Activated naive CD4-positive, alpha-beta T cell treated with anti-CD3 and anti-CD28 coated beads, Interleukin-2, amount 10 ng/mL, durations not matched to agents 7 days and 5 days (primary cell): ENCODE measurements at places on chromosomes 6 and 20.

DNA sequence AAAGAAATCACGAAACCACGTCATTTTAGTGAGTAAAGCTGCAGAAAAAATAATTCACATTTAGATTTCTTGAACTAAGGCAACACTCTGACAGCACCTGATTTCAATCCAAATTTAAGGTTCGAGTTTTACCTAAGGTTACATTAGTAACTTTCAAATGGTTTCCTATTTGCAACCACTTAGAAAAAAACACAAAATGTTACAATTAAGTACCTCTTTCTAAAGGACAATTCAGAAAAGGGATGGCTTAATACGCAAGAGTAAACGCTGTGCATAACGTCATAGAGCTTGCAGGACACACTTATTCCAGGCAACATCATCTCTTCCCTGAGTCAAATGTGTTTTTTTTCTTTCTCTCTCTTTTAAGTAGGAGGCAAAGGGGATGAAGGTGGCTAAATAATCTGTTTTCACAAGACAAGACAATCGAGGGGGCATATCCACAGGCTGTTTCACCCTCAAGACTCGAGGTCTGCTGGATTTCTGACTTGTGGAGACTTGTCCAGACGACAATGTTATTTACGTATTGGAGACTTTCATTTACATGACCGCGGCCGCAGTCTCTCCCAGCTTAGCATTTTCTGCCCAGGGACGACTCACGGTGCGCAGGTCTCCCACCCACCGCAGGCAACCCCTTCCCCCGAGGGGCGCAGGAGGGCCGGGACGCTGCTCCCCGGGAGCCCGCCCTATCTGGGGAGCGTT, 86.0 kb downstream of the SESN1 start:
- DNase-seq = peak; percentile 35

- no peak for DNase-seq
Measured at GRCh38 chr20:31949877-31950646, 1.8 kb downstream of the PDRG1 start.

- DNase-seq = no peak
Measured at GRCh38 chr6:151178373-151178772, 61.4 kb upstream of the AKAP12 start.

DNA sequence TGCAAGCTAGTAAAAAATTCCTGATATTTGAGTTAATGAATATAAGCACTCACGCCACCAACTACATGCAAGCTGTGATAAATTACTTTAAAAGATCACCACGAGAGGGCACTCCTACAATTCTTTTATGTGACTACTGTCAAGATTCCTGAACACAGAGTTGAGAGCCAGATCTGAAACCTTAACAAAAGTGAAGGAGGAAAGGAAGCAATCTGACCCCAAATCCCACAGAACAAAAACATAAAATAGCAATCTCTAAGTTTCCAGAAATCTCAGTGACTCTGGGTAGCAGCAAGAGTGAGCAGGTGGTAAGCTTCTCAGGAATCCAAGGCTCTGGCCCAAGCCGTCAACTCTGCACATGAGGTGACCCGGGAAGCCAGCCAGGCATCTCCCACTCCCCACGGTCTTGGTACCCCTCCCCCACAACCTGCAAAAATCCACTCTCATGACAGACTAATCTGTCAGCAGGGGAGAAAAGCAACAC, 55.1 kb downstream of the STAU1 start:
- no peak for DNase-seq

DNA sequence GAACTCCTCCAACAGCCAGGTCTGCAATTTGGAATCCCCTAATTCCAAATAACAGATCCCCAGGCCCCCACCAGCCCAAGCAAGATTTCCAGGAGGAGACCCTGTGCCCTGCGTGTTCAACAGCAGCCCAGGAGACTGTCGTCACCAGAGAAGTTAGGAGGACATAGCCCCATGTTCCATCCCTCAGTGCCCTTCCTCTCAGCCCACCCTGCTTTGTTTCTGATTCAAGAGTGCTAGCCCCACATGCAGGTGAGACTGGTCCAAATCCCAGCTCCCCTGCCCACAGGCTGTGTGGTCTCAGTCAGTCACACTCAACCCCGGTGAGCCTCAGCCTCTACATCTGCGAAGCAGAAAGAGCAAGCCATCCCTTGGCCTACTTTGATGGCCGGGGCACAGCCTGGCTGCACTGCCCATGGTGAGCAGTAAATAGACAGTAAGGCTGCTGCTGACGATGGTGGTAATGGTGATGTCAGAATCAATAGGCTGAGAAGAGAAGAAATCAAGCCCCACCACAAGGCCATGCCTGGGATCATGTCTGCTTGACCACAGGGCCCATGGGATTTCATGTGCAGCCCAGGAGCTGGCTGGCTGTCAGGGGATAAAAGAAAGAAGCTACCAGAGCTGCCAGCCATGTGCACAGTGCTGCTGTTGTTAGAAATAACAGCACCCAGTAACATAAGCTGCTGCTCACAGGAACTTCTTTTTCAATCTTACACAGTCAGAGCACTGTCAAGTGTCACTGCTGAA, 51.5 kb upstream of the NXT1 start:
- no peak for DNase-seq

GRCh38 chr6:41040101-41040939, 1.3 kb upstream of the UNC5CL start:
- no peak for DNase-seq

DNA sequence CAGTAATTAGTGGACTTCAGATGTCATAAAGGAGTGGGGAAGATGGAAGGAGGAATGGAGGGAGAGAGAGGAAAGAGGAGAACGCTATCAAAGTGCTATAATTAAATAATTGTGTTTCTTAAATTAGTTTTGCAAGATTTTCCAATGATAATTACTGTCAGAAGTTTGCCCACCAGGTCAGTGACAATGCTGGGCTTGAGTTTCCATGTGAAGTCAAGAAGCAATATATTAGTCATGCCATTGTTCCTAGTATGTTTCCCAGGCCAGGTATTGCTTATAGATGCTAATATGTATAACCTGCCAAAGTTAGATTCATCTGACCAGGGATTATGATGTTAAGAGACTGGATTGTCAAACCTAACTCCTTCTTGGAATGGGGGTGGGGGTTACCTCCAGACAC, 131.9 kb downstream of the GJA10 start:
- DNase-seq = no peak

DNA sequence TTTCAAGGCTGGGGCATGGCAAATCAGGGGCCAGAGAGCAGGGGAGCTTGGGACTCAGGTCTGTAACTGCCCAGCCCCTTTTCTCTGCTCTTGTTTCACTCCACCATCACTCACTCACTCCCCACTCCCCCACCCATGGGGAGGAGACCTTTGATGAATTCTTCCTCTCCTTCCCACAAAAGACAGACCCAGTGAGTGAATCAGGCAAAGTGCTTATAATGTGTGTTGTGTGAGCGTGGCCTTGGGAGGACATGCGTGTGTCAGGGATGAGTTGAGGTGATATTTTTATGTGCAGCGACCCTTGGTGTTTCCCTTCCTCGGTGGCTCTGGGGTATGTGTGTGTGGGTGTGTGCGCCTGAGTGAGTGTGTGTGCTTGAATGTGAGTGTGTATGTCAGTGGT, 1.0 kb upstream of the CUL9 start:
- no peak for DNase-seq

DNA sequence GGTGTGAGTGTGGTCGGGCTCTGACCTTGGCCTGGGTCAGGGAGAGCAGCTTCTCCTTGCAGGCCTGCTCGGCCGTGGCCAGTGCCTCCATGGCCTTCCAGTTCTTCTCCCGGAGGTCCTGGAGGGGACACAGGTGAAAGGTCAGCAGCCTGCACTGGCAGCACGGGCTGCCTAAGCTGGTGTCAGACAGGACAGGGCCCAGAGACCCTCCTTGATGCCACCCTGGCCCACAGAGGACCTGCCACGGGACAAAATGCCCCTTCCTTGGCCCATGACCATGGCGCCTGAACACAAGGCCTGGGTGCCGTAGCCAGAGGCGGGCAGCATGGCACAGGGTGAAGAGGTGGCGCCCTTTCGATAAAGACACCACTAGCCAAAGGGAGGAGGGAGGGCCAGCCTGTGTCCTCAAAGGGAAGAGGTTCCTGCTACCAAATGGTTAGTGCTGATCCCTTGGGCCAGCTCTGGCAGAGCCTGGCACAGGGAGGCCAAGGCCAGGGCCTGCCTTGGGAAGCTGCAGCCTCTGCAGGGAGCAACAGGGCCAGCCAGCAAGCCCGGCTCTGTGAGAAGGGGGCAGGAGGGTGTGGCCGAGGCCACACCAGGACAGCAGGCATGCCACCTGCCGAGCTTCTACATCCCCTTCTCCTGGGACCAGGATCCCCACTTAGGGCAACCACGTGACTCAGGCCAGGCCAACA, 54.8 kb downstream of the DSTN start:
- DNase-seq = no peak

GRCh38 chr6:25237579-25237978, 41.6 kb upstream of the CARMIL1 start:
- no peak for DNase-seq

GRCh38 chr20:62354811-62355341, 12.2 kb downstream of the LAMA5 start:
- no peak for DNase-seq

- DNase-seq = no peak
Measured at GRCh38 chr6:111583986-111584385, 21.7 kb downstream of the TRAF3IP2 start.

GRCh38 chr6:36249536-36249935, 20.3 kb upstream of the PNPLA1 start:
- DNase-seq = no peak

DNA sequence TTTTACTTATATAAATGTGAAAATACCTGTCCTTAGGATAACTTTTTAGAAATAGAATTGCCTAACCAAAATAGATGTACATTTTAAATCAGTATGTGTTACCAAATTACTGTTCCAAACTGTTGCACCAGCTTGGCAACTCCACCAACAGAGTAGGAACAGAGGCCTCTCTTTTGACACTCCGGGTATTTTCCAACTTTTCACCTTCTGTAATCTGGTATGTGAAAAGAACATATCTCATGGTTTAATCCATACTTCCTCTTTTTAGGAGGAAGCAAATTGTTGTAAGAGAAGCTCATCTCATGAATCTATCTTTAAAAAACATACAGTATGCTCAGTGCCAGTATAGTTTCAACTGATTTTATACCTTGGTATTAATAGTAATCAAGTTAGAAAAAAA, 24.9 kb downstream of the RNF144B start:
- DNase-seq = no peak

DNA sequence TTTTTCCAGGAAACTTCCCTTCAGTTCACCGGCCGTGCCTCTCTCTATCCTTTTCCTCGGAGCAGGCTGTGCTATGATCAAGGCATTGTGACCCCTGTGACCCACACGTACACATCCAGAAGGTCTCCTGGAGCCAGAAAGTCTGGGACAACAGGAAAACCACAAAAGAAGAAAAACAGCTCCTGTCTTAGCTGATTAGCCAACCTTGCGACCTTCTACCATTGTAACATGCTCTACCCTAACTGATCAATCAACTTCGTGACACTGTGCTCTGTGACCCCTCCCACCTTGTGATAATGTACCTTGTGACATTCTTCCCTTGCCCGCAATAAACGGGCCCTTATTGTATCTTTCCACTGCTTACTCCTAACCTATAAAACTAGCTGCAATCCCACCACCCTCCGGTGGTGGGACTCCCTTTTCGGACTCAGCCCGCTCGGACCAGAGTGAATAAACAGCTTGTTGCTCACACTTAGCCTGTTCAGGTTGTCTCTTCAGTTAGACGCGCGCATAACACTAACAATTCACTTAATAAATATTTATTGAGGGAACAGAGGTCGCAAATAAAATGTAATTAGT, 24.2 kb downstream of the ZNF311 start:
- peak; percentile 57 for DNase-seq

DNA sequence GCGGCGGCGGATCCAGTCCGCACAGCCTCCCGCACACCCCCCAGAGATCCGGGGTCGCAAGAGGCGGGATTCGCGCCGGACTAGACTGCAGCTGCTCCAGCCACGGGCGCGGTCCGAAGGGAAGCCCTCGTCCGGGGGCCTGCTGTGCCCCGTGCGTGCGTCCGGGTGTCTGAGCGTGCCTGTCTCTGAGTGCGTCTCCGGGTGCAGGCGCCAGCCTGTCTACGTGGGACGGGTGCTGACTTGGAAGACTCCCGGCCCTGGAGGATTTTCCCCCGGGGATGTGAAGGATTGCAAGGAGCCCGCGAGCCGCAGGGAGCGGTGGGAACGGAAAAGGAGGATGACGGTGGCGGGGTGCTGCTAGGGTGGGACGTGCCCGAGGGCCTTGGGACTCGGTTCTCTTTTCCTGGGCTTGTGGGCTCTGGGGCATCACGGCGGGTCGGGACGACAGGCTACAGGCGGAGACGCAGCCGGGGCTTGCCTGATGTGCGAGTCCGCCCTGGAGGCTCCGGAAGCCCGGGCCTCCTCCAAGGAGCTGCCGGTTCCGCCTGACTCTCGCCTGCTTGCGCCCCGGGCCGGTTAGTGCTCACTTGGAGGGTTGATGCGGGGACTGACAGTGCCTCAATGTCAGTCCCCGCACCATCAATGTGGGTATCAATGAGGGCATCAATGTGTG, 5.7 kb downstream of the MAFB start:
- DNase-seq = no peak

DNA sequence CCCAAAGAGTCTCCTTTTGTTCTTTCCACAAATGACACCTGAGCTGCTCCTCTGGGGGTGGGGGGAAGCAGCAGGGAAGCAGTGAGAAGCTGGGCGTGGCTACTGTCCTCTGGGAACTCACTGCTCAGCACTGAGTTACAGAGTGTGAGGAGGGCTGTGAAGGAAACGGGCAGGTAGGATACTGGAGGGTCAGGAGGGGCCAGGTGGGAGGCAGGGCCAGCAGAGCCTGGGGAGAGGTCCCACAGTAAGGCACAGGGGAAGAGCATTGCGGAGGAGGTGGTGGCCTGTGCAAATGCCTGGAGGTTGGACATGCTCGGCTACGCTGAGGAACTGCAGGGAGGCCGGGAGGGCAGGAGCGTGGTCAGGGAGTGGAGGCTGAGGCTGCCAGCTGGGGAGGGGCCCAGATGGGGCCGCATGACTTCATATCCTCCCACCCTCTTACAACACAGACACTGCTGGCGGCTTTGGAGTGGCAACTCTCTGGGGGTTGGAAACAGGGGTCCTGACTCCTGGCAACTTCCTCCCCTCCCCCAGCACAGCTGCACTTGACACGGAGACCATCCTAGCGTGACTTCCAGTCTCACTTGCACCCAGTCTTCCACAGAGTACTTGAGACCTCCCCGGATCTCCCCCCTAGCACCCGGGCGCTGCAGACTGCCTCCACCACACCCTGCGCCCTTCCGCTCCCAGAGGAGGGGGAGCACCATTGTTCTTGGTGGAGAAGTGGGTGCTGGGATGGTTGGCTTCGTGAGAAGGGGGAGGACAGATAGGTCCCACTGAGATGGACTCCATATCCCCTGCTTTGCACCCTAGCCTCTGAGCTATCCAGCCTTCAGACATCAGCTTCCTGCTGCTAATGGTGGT, 34.2 kb downstream of the RBM38 start:
- no peak for DNase-seq

DNA sequence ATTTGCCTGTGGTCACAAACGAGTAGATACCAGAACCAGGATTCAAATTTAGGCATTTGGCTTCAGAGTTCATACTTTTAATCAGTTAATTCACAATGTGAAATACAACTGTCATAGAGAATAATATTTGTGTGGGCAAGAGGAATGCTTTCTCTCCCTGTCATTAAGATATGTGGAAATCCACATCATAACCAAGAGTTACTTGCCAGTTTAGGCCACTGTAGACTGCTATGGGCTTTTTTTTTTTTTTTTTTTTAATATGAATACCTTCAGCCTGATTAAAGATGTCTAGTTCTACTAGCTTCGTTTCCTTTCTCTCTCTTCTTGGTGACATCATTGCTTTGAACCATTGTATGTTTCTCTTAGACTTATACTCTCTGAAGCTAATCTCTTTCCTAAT, 244.9 kb downstream of the ZFAND3 start:
- DNase-seq = no peak

GRCh38 chr6:17093686-17094085, 8.2 kb upstream of the STMND1 start:
- no peak for DNase-seq

- DNase-seq = no peak
Measured at GRCh38 chr6:76881414-76881813, 581.9 kb downstream of the HTR1B start.
